ENCODE measurements at places on chromosomes 7 and 10.
A peak's percentile ranks its signal among the peaks of the same experiment; 100 is the strongest.

DNA sequence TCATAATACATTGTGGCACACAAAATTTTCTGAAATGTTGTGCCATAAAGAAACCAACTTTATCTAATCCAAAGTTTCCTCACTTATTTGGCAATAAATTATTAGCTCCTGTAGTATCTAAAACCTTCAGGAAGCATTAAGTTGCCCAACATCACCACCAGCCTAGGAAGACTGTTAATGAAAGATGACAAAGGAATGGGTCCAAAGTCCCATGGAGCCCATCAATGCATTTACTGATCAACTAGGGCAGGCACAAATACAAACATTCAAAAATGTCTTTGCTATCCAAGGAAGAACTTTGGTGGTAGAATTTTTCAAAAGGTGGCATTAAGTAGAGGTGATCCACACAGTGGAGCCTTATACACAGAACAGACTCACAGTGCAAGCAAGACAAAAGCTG is 4.5 kb downstream of the GRB10 start:
- no peak for DNase-seq

DNA sequence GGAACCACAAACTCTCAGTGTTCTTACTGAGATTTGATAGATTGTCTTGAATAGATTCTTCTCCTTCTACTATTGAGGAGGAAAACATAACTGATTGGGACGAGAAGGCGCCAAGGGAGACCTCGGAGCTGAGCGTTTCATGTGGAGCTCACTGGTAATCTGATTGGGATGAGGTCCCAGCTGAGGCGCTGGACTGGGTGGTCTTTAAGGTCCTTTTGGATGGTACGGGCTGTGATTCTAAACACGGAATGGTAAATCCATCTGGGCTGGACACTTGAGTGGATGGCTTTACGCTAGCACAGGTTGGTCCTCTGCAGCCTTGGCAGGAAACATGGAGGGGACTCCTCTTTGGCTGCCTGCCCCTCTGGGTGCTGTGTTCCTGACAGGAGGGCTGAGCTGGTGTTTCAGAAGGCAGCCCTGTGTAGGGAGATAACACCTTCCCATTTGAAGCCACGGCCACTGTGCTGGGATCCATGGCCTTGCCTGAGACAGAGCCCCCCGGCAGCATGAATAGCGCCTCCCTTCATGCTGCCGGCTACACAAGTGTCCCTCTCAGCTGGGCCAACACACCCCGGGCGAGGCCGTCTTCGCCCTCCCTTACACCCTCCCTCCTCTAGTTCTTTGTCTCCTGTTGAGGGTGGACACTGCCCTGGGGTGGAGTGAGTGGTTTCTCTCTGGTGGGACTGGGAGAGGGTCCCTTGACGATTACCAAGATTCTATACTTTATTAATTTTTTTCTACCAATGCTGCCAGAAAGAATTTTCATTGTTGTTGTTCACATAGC is 203.2 kb upstream of the SHH start:
- DNase-seq = no peak

DNA sequence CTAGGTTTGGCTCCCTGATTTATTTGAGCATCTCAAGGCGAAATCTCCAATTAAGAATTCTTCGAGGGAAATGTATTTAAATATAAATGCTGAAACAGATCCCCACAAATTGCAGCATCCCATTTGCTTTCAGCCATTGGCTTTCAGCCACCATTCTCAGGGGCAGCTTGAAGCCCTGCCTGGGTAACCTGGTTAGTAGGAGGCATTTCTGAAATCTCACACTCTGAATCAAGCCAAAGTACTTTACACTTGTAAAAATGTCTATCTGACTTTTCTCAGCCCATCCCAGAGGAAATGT is 49.1 kb downstream of the GCC1 start:
- DNase-seq = no peak

DNA sequence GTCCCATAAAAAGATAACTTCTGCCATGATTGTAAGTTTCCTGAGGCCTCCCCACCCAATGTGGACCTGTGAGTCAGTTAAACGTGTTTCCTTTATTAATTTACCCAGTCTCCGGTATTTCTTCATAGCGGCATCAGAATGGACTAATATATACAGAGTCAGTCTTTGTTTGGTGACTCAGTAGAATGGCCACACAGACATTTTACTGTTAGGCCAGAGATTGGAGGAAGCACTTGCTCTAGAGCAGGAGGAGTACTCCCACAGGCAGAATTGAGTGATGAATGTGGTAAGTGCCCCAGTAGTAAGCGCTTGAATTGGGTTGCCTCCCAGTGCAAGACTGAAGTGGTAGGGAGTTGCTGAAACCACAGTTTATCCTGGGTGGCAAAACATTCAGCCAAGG is 149.5 kb upstream of the SMIM30 start:
- no peak for DNase-seq

GRCh38 chr7:117219485-117219884 is 103.4 kb downstream of the WNT2 start:
- DNase-seq = peak; percentile 70

DNA sequence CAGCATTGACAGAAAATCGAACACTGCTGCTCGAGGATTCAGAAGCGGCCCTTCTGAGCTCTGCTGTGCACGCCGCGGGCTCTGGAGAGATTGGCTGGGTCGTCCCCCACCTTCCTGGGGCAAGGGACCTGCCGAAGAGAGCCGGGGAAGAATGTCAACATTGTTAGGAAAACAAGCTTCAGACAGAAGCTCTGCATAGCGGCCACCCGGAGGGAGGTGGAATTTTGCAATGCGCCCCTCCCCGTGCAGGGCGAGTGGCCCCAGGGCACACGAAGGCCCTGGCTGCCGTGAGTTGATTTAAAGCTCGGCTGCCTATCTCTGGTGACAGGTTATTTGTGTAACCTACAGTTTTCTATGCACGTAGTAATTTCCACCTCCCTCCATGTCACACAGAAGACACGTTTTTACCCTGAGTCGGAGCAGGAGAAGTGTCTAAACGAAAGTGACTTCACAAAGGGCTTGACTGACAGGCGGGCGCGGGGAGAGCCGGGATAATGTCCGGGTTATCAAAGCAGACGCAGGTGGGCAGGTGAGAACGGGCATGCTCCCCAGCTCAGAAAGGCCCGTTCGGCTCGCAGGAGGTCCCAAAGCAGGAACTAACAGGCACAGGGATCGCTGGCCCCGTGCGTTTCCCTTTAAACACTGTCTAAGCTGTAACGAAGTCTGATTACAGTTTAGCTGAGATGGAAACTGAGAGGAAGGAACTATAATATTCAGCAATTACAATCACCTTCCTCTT is 84.6 kb downstream of the PDGFA start:
- DNase-seq = peak; percentile 24

GRCh38 chr10:60565492-60565891 is 175.8 kb upstream of the ANK3 start:
- no peak for DNase-seq

GRCh38 chr7:66687186-66687585 is 53.3 kb upstream of the RABGEF1 start:
- DNase-seq = no peak

- DNase-seq = peak; percentile 46
Observed at GRCh38 chr7:131068604-131069021, 259.1 kb upstream of the MKLN1 start.

- DNase-seq = no peak
Observed at GRCh38 chr7:16369855-16370254, 51.5 kb downstream of the CRPPA start.

DNA sequence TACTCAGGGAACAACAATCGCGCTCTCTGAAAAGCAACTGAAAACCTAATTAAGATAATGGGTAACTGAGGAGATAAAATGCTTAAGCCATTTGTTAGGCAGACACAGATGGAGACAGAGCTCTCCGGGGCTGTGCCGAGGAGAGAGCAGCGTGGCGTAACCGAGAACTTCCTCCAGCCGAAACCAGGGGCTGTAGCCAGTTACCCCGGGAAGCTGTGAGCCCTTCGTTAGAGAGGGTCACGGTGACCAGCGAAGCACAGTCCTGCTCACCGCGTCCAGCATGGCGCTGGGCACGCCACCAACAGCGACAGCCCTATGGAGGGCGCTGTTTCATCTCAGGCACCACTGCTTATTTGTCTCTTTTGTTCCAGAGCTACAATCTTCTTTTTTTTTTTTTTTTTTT is 16.1 kb downstream of the PAPOLB start:
- no peak for DNase-seq

- peak; percentile 86 for DNase-seq
Observed at GRCh38 chr10:88456730-88457129, 126.4 kb downstream of the RNLS start.

DNA sequence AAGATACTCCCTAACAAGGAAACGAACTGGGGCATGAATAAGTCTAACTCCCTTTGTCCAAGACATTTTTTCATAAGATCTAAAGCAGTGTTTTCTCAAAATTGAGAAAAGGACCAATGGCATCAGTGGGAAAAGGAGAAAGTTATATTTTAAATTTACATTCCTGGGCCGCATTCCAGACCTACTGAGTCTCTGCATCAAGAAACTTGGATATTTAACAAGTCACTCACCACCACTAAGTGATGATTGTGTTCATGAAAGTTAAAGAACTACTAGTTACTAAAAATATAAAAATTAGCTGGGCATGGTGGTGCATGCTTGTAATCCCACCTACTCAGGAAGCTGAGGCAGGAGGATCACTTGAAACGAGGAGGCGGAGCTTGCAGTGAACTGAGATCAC is 149.6 kb upstream of the MEOX2 start:
- no peak for DNase-seq

- no peak for DNase-seq
Observed at GRCh38 chr7:85022064-85022697, 164.7 kb downstream of the SEMA3D start.

GRCh38 chr7:28792858-28793257 is 165.3 kb downstream of the TRIL start:
- no peak for DNase-seq

DNA sequence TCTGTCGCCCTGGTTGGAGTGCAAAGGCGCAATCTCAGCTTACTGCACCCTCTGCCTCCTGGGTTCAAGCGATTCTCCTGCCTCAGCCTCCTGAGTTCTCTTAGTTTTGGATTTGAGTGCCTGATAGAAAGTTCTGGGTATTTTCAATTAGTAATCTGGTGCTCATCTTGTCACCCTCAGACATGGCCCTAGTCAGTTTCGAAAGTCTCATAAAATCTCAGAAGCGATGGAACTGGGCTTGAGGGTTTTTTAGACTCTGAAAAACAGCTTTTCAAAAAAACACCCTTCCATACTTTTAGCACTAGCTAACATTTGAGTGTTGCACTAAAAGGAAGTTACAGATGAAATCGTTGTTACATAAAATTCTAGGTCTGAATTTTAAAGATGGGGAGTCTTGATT is 9.4 kb upstream of the PIP4K2A start:
- DNase-seq = no peak

DNA sequence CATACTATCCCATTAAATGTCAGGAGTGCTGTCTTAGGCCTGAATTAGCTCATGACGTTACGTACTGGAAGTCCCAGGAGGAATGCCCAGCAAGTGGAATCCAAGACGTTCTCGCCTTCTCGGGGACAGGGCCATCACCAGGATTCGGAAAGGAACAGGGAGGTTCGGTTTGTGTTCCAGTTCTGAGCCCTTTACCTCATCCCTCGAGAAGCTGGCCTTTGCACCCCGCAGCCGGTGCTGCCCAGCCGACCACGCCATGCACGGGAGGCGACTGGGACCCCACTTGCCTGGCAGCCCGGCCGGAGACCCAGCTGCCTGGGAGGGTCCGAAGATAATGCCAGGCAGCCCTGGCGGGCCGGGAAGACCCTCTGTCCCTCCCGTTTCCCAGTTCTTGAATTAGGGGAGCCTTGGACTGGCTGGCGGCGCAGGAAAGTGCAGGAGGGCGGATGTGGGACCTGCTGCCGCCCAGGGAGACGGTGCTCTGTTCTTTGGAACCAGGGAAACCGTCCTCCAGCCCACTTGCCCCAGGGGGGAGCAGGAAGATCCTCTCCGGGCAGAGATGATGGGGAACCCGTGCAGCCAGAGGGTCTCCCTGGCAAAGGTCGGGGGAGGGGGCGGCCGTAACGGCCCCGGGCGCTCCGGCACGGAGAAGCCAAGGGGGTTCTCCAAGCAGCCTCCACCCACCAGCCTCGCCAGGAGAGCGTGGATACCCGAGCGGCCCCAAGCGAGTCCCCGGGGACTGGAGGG is 671 bp upstream of the CHST3 start:
- peak; percentile 45 for DNase-seq

GRCh38 chr7:111638078-111638477 is 75.8 kb upstream of the IMMP2L start:
- DNase-seq = peak; percentile 34

GRCh38 chr10:132371641-132372081 is 25.3 kb upstream of the PWWP2B start:
- no peak for DNase-seq

DNA sequence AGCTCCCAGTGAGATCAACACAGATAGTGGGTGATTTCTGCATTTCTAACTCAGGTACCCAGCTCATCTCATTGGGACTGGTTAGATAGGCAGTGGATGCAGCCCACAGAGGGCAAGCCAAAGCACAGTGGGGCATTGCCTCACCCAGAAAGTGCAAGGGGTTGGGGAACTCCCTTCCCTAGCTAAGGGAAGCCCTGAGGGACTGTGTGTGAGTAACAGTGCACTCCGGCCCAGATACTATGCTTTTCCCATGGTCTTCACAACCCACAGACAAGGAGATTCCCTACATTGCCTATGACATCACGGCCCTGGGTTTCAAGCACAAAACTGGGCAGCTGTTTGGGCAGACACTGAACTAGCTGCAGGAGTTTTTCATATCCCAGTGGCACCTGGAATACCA is 62.8 kb downstream of the PPP1R3A start:
- no peak for DNase-seq

DNA sequence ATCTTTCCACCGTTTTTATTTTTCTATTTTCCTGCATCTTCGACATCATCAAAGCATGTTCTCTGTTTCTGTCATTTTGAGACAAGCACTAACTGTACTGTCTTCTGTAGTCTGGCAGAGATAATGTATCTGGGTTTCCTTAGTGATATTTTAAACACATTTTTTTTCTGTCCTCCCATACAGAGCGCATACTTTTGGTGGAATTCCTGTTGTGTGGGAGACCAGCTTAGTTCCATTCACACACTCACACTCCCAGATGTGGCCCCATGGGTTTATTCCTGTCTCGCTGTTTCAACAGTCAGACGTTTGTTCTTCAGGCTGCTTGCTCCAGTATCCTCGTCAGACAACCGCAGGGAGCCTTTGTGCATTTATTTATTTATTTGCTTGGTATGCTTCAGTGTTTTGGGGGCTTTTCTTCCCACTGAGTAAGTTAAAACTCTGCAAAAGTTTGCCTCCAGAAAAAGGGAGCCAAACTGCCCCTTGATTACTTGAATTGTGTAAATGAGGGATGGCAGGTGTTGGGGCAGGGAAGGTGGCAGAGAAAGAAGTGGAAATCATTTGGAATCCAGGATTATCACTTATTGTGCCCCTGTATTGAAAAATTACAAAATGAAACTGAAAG is 456.8 kb upstream of the KLF6 start:
- DNase-seq = peak; percentile 100

- no peak for DNase-seq
Observed at GRCh38 chr10:78572565-78572964, 496.2 kb upstream of the ZMIZ1 start.

DNA sequence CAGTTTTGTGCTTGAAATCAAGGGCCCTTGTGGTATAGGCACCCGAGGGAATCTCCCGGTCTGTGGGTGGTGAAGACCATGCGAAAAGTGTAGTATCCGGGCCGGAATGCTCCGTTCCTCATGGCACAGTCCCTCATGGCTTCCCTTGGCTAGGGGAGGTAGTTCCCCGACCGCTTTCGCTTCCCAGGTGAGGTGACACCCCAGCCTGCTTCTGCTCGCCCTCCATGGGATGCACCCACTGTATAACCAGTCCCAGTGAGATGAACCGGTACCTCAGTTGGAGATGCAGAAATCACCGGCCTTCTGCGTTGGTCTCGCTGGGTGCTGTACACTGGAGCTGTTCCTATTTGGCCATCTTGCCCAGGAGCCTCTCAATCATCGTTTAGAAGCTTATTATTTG is 195.7 kb upstream of the POT1 start:
- DNase-seq = no peak

GRCh38 chr10:10726101-10726500 is 291.6 kb upstream of the CELF2 start:
- no peak for DNase-seq
